ENCODE measurements at places on chromosomes 4 and X. TPM values are rescaled to one million over a fixed set of nuclear protein-coding genes. Genes with fewer than 3 reads are reported as not detected.

DNA sequence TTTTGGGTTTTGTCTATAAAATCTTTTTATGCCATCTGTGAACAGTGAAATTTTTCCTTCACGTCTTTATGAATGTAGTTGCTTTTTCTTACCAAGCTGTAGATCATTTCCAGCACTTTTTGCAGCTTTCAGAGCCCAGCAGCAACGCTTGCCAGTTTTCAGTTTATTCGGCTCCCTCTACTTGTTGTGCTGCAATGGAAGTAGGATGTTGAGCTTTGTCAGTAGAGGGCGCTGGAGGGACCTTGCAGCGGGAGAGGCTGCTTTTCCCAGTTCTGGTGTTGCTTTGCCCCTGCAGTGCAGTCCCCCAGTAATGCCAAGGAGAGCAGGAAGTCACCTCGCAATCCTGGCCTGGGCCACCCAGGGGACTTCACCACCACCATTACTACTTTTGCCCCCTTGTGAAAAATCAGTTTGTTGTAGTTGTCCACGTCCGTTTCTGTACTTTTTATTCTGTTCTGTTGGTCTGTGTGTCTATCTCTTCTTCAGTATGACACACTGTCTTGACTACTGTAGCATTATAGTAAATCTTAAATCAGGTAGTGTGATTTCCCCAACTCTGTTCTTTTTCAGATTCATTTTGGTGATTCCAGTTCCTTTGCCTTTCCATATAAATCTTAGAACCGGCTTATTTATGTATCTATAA lies 21.8 kb downstream of the CMC4 start:
- DNase-seq: no peak

GRCh38 chr4:172270397-172270796 lies 457.2 kb downstream of the GALNTL6 start:
- no peak for DNase-seq

GRCh38 chr4:163673848-163674697 lies 179.6 kb downstream of the TMA16 start:
- DNase-seq: no peak

- DNase-seq: no peak
These were observed 12.3 kb downstream of the CTAG1A start for GRCh38 chrX:154597221-154597620.

DNA sequence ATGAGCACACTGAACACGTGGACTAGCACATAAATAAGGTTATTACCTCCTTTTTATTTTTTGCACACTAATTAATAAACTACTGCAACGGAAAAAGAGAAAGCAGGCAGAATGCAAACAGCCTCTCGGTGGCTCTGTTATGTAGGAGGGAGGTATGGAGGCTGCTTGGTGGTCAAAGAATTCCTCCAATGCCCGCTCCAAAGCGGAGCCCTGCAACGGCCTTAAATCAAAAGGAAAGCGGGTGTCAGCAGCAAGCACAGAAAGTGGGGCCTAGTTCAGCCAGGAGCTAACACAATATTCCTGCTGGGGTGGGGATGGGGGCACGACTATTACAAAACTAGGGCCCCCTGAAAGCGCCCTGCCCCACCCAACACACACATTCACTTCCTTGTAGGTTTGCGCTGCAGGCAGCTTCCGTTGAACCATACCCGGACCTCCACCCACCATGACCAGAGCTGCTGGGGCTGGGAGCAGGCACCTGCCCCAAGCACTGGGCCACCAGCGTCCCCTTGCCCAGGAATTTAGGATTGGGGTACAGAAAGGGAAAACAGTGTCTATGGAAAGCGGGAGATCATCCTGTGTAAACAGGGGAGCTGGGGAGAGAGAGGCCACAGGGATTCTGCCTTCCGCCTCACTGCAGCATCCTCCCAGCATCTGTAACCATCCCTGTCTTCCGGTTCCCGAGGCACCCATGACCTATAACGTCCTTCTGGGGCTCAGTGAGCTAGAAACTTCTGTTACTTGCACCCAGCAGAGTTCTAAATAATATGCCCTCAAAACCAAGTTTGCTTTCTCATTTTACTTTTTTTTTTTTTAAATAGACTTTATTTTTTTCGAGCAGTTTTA lies 57.1 kb upstream of the DDX3X start:
- no peak for DNase-seq

GRCh38 chr4:141329174-141329569 lies 108.5 kb downstream of the ZNF330 start:
- peak; percentile 47 for DNase-seq

GRCh38 chrX:141320801-141321200 lies 78.5 kb upstream of the SPANXC start:
- DNase-seq: no peak

DNA sequence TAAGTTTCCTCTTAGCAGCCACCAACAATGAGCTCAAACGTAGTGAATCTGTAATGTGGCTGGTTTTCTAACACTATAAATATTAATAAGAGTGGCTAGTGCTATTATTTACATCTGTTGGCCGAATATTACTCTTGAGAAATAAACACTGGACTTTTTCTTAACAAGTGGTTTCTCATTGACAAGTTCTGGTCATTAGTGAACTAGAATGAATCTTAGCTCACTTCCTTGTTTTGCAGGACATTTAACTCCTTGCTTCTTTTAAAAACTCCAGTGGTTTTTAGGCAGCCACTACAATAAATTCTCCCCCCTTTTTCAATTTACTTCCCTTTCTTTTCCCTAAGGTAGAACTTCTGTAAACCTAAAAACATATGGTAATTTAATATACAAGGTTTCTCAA lies 177.2 kb downstream of the ARAP2 start:
- DNase-seq: no peak

GRCh38 chr4:108029016-108029720 lies 39.5 kb downstream of the HADH start:
- DNase-seq: no peak

Gene NDST4
- 0.49 TPM for polyA plus RNA-seq

GRCh38 chr4:112289407-112290253 lies 3.9 kb upstream of the TIFA start:
- no peak for DNase-seq

GRCh38 chr4:3329887-3330286 lies 37.1 kb downstream of the RGS12 start:
- DNase-seq: no peak

DNA sequence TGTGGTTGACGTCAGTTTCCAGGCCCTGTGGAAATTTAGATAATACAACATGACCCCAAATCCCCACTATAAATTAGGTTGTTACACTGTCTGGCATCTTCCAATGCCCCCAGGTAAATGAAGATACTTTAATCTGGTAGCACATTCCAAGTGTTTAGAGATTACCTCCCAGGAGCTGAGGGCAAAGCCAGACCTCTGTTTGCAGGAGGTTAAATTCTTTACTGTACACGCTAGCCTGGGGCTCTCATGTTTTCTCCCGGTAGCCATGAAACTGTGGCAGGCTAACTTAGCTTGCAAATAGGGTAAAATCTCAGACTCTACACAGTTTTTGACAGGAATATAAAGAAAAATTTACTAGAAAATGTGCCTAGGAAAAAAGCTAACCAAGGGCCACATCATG lies 450.0 kb downstream of the PDGFC start:
- DNase-seq: no peak

- no peak for DNase-seq
These were observed 914.8 kb upstream of the GRIA3 start for GRCh38 chrX:122269243-122269781.

DNA sequence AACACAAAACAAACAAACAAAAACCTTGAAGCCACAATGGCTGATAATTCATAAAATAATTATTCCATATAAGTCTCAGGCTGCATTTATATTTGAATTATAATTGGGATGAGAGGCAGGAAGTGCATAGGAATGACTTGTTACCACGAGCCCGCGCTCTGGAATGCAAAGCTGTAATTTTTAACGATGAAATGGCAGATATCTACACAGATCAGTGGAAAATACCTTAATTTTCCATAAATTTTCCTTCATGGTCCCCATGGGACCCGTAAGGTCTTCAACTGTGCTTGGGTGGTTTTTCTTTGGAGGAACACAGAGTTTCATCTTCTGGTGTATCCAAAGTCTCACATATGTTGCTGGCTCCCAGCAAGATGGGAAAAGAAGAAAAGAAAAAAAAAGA lies 226.8 kb downstream of the SHOX start:
- no peak for DNase-seq

DNA sequence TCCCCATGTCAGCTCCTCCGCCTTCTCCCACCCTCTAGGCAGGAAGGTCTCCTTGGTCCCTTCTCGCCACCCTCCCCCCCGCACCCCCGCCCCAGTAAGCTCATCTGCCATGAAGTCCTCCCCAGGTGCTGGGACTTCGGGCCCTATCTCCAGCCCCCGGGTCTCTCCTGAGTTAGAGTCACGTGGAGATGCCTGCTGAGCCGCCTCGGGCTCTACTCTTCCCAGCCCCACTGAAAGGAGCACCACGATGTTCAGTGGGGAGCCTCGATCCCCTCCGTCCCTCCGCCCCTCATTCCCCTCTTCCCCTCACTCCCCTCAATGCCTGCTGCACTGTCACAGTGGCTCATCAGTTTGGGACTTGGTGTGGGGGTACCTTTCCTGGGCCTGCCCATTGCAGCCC lies 3.9 kb downstream of the HTRA3 start:
- no peak for DNase-seq

DNA sequence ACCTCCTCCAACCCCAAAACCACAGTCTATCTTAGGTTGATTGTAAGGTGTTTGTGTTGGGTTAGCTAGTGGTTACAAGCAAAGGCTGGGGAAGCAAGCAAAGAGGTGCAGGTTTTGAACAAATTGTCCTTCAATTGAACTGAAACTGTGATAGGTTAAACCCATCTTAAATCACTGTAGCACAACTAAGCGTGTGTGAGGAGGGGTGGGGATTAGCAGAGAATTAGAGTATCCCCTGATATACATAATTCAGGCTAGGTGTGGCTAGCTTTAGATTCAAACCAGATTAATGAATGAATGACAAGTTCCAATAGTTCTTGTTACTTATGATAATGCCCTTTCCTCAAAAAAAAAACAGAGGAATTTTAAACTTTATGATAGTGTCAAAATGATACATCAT lies 191.0 kb upstream of the POF1B start:
- no peak for DNase-seq

- DNase-seq: no peak
These were observed 5.6 kb upstream of the THOC2 start for GRCh38 chrX:123738378-123738940.

Gene LRBA
- 51.0 TPM for polyA plus RNA-seq

Gene FAM47A
- polyA plus RNA-seq: not detected

DNA sequence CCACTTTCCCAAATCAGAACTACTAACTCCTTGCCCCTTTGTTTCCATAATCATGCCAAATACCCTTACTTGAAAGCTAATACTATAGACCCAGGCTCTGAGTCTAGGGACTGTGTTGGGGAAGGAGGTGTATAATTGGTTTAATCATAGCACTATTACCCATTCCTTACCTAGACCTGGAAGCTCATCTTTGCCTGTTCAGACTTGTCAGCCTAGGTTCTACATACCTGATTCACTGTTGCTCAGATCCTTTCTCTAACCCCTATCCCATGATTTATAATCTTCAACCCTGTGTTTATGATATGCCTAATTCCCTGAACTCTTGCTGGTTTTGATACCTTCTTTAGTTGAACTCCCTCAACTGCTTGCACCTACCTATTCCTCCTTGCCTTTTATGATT lies 123.1 kb upstream of the GRIA3 start:
- no peak for DNase-seq

GRCh38 chr4:68869274-68869773 lies 53.5 kb downstream of the UGT2B10 start:
- DNase-seq: no peak

DNA sequence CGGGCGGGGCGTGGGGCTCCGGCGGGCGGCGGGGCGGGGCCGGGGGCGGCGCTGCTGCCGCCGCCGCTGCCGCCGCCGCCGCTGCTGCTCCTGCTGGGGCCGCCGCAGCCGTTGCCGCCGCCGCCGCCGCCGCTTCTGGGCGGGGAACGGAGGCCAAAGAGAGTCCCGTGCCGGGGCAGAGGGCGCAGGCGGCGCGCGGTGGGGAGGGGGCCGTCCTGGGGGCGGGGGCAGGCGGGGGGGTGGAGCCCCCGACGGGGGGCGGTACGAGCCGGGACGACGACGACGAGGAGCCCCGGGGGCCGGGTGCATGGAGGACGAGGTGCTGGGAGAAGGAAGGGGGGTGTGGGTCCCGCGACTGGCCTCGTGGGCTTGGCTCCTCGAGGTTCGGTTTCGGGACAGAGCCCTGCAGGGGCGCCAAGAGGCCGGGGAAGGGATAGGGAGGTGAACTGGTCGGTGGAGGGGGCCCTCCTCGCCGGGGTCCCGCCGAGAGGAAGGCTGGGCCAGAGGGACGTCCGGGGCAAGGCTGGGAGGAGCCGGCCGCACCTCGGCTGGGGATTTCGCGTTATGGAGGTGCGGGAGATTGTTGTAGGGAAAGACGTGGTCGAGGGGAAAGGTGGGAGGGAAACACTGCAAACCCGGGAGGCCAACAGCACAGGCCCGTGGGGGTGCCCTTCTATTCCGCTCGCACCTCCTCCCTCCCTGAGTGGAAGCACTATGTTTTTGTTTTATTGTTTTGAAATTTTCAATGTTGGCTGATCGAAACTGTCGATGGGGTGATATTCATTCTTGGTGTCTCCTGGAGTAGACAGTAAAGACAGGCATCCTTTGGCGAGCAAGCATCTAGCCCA lies 1.9 kb downstream of the BCORL1 start:
- no peak for DNase-seq

Data from right lung (tissue), 10 donors.